ENCODE measurements at places on chromosomes 6 and 20. TPM values are rescaled to one million over a fixed set of nuclear protein-coding genes. Genes with fewer than 3 reads are reported as not detected.
A peak's percentile ranks its signal among the peaks of the same experiment; 100 is the strongest.

GRCh38 chr6:101613556-101613955 lies 220.0 kb downstream of the GRIK2 start:
- DNase-seq: no peak

Gene PRR18
- total RNA-seq: not detected

Gene SEMG1
- total RNA-seq: not detected

GRCh38 chr6:134733801-134734200 lies 216.1 kb downstream of the ALDH8A1 start:
- no peak for DNase-seq

Gene SPATA25
- total RNA-seq: 0.59 TPM

GRCh38 chr6:30787954-30788353 lies 43.6 kb upstream of the IER3 start:
- peak; percentile 23 for DNase-seq
